ENCODE measurements at places on chromosomes 4 and X.

DNA sequence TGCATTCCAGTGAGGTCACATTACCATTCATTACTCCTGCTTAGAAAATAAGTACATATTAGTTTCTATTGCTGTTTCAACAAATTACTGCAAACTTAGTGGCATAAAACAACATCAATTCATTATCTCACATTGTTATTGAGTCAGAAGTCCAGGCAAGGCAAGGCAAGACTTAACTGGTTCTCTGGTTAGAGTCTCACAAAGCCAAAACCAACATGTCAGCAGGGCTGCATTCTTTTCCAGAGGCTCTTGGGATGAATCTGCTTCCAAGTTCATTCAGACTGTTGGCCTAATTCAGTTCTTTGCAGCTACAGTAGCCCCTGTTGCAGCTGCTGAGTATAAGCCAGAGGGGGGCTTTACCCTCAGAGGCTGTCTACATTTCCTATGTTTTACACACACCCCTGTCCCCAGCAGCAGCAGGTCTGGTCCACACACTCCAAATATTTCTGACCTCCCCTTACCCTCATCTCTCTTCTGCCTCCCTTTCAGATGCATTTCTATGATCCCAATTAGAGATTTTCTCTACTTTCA lies 892.1 kb upstream of the EPHA5 start:
- DNase-seq: no peak

DNA sequence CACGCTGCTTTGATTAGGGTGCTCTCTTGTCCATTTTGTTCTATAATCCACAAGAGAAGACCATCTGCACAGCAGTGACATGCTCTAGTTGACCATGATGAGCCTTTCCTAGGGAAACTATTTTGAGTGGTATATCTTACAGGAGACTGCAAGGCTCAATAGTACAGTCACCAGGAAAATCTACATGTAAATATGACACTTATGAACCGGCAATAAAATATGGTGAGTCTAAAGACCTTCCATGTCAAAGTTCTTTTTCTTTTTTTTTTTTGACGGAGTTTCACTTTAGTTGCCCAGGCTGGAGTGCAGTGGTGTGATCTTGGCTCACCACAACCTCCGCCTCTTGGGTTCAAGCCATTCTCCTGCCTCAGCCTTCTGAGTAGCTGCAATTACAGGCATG lies 103.7 kb downstream of the MGST2 start:
- no peak for DNase-seq

DNA sequence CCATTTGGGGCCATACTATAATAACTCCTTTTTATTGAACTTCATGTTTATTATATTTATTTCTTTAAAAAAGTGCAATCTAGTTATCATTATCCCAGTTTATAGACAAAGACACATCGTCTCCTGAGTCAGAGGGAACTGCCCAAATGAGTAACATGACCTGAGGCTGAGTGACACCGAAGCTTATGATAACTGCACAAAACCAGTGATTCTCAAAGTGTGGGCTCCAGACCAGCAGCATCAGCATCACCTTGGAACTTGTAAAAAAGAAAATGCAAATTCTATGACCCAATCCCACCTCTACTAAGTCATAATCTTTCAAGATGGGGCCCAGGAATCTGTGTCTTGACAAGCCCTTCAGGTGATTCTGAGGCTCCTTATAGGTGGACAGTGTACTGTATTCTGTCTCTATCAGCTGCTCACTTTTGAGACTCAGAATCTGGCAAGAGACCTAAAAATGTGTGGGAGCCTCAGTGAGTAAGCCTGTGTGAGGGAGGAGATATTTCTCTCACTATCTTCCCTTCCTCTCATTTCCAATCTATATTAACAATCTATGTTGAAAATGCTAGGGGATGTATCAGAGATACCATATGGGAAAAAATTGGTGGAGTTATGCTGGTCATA lies 147.0 kb downstream of the PACRGL start:
- DNase-seq: no peak

DNA sequence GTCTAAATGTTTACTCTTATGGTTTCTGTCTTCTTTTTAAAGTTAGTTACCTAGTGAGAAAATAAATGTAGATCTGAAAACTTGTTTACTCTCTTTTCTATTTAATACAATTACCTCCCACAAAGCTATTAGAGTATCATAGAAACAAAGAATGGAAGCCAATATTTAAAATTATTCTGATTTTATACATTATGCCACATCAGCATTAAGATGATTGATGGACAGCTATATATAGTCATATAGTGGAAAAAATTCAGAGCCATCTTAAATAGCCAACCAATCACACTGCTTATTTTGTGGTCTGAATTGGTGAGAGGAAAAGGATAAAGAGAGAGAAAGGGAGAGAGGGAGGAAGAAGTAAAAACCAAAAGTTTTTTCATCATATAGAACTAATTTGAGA lies 1101.8 kb downstream of the PCDH19 start:
- DNase-seq: no peak

- no peak for DNase-seq
These were observed 43.1 kb upstream of the MTM1 start for GRCh38 chrX:150525061-150525919.

- no peak for DNase-seq
These were observed 27.7 kb downstream of the HTT-AS start for GRCh38 chr4:3046623-3047022.

DNA sequence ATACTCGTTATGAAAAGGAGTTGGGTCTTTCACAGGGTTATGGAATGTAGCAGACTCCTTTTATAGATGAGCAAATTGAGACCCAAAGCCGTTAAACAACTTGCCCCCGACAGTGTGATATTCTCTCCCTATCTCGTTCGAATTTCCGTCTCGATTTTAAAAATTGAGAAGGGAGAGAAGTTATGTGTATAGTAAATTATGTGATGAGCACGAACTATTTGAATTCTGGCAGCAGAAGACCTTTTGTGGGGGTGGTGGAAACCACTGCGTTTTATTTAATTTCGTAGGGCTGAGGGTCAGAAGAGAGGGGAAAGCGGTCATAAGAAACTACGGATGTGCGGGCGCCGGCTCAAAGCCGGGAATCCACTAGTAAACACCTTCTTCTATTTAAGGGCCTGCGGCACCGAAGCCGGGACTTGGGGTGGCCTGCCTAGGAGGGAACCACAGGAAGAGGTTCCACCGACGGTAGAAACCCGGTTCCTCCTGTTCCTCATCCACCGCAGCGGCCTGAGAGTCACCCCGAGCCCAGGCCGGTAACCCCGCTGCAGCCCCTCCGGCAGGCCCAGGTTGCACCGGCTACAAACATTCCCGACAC lies 1.5 kb upstream of the DDX3X start:
- DNase-seq: no peak

DNA sequence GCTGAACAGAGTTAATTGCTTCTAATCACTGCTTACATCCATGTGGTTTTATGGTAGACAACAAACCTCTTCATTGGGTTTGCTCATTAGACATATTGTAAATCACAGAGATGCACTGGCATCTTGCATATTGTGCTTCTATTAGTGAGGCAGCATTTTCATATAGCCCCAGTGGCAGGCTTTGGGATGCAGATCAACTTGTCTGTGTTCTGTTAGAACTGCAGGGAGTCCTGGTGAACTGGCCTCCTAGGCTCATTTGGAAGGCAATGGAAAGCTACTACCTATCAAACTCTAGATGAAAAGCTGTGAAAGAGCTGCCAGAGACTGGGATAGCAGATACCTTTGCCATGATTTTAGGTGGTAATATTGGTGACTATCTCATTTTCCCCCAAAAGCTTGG lies 108.8 kb downstream of the NAA11 start:
- no peak for DNase-seq

DNA sequence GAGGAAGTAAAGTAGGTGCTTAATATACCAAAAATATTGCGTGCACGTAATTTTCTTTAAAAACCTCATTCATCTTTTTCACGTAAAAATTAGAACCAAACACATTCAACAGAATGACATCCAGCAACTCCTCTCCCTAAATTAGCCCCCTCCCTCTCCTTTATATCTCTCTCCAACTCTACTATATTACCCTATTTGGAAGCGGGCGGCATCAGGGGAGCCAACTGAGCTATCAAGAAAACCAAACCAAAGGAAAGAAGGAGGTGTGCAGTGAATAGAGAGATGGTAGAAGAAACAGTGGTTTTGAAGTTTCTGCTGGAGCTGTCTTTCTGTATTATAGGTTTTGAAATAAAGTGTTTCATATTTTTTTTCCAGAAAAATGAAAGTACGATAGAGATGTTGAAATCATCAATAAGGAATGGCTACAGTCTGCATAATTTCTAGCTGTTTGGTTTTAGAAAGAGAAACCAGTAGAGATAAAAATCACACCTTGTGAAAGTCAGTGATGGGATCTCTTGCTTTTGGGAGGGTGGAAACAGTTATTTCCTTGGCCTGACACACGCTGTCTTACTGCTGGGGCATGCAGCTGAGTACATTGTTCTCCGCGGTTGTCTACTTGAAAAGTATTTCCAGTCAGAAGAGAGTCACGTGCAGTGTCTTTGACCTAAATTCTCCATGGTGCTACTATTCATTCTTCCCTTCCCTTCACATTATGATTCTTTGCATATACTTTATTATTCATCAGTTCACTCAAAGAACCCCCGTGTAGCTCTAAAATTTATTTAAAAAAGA lies 94.1 kb upstream of the WDR17 start:
- no peak for DNase-seq

DNA sequence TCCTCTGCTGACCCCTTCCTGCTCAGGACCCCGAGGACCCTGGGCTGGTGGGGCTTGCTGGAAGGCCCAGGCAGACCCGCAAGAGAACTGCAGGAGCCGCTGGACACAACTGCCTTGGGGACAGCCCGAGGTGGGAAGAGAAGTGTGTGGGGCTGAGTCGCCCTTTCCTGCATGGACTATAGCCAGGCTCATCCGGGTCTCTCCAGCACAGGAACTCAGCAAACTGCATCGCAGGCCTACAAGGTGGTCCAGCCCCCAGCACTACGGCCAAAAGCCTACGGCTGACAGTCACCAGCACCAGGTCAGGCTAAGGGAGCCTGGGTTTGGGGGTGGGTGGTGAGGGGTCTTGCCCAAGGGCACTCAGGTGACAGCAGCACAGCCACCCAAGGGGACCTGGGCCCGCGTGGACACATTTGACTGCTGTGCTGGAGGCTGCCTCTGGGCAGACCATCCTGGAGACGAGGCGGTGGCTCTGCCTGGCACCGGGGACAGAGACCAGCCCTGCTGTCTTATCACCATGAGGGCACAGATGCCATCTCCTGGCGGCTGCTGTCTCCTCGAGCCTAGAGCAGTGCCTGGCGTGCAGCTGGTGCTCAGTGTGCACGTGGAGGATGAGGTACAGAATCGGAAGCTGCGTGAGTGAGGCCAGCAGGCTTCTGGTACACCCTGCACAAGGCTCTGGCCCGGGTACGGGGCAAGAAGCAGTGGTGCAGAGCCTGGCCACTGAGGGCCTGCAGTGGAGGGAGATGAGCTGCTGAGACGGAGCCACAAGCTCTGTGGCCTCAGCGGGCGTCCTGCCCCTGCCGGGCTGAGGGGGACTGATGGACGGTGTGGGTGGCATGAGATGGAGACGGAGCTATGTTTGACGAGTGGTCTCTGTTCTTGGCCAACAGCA lies 15.1 kb downstream of the LRPAP1 start:
- DNase-seq: no peak

GRCh38 chrX:9132036-9132638 lies 98.2 kb upstream of the FAM9B start:
- no peak for DNase-seq

GRCh38 chr4:15325987-15326386 lies 101.8 kb upstream of the C1QTNF7 start:
- no peak for DNase-seq

DNA sequence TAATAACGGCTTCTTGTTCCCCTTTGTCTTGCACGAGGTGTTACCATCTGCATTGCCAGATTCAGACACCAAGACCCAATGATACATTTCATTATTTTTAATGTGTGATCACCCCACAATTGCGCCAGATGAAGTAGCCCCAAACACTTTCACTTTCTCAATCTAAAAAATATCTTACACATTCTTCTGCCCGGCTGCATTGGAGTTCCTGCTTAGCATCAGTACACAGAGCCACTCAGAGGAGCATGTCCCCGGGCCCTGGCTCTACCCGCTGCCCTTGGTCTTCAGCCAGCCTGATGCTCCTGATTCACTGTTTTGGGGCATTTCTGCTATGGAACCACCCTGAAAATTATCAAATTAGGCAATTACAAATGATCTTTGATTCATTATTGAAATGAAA lies 66.0 kb upstream of the TENM3 start:
- no peak for DNase-seq

GRCh38 chr4:6556263-6556662 lies 18.7 kb upstream of the MAN2B2 start:
- no peak for DNase-seq

DNA sequence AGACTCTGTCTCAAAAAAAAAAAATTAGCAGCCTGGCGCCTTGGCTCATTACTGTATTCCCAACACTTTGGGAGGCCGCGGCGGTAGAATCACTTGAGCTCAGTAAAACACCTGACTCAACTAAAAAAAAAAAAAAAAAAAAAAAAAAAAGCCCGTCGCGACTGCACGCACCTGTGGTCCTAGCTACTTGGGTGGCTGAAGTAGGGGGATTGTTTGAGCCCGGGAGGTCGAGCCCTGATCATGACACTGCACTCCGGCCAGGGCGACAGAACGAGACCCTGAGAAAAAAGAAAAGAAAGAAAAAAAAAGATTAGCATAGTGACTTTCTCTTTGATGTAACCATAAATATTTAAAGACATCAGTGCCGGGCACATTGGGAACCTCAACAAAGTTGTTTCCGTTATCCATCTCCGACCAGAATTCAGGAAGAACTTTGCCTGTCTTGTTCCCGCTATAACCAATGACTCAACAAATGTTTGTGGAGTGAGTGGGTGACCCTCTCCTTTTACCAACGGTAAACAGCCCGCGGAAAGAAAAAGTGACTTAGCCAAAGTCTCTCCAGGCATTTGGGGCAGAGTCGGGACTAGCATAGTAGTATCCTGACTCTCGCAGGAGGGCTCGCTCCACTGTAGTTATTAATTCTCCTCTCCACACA lies 553 bp upstream of the MED28 start:
- no peak for DNase-seq

- no peak for DNase-seq
These were observed 7.4 kb downstream of the BDH2 start for GRCh38 chr4:103092245-103092644.

DNA sequence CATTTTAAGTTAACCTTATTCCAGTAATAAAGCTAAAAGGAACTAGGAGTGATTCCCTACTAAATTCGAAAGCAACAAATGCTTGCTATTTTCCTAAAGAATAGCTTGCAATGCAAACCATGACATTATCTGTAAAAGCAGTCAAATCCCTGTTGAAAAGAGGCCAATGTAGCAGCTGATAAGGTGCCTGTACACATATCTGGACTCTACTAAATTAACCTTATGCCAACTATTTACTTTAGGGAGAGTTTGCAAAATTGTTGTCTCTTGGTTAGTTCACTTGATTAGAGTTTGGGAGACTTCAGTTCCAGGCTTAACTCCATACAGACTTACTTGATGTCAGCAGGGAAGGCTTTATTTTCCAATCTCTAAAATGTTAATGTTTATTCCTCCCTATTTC lies 6.0 kb downstream of the IL13RA2 start:
- DNase-seq: no peak

GRCh38 chrX:153763989-153764755 lies at the start of gene PLXNB3:
PLXNB3 (plus strand) TSS chrX:153764249; CDS start chrX:153765536, 1,287 bp downstream.
- no peak for DNase-seq
